ENCODE measurements at places on chromosomes 11 and 22. TPM values are rescaled to one million over a fixed set of nuclear protein-coding genes. Genes with fewer than 3 reads are reported as not detected.

The EHF gene
- total RNA-seq, result 94.3 TPM

DNA sequence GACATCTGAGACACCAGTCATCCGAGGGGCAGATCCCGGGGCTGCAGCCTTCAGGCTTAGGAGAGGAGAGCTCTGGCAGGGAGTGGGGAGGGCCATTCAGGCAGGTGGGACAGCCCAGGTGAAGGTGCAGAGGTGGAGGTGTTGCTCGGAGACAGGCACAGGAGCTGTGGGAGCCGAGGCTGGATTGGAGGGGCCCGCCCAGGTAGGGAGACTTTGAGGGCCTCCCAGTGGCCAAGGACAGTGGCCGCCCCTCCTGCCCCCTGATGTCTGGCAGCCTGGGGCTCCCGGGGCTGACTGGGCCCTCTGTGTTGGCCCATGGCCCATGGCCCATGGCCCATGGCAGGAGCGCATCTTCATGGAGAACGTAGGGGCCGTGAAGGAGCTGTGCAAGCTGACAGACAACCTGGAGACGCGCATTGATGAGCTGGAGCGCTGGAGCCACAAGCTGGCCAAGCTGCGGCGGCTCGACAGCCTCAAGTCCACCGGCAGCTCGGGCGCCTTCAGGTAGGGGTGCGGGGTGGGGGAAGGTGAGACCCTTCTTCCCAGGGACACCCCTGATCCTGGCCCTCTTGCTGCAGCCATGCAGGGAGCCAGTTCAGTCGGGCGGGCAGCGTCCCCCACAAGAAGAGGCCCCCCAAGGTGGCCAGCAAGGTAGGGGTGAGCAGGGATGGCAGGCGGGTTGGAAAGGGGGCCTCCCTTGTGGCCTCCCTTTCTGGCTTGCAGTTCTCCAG, 13.3 kb downstream of the TMEM258 start:
- ATAC-seq, result no peak

DNA sequence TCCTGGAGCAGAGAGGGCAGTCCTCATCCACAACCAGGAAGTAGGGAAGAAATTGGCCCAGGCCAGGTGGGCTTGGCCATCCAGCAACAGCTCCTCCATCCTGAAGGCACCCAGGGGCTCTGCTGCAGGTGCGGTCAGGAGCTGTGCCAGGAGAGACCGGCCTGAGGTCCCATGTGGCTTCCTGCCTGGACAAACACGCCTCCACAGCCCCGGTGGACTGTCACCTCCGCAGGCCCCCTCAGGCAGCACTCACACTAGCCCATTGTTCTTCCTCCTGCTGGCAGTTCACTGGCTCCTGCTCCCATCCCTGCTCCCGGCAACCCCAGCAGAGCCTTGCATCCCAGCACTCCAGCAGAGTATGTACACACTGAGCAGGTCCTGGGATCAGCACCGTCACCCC, 16.0 kb upstream of the POU2AF1 start:
- ATAC-seq, result no peak

GRCh38 chr11:70220920-70221319, 17.8 kb downstream of the FADD start:
- ATAC-seq, result no peak

- ATAC-seq, result no peak
These were observed 121.5 kb upstream of the LUZP2 start for GRCh38 chr11:24375351-24375750.

The LDHAL6A gene
- 0.29 TPM for total RNA-seq

GRCh38 chr22:48173061-48173772, 1410.8 kb downstream of the TBC1D22A start:
- ATAC-seq, result no peak

The PNPLA5 gene
- 0.22 TPM for total RNA-seq

- ATAC-seq, result no peak
These were observed 73.1 kb downstream of the ELP4 start for GRCh38 chr11:31582697-31583096.

- no peak for ATAC-seq
These were observed 9.5 kb downstream of the ELFN2 start for GRCh38 chr22:37417677-37418348.

The RIMBP3B gene
- total RNA-seq, result 0.23 TPM

GRCh38 chr22:19730655-19731360, 7.5 kb downstream of the GP1BB start:
- peak; percentile 88 for ATAC-seq

- peak; percentile 81 for ATAC-seq
These were observed 46.2 kb downstream of the BRSK2 start for GRCh38 chr11:1435820-1436467.

DNA sequence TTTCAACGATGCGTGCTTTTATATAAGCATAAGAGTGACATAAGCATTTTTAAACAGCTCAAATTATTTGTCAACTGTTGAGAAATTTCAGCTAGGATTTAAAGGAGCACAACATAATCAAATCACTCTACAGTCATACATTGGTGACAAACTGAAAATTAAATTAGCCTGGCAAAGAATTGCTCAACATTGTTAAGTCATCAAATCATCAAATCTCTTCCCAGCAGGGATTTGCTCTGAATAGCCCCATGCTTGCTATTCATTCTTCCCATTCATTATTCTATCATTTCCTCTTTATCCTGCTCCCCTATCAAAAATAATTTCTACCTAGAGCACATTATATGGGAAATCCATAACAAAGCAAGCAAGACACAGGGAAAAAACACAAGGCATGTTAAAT, 198.7 kb upstream of the LUZP2 start:
- no peak for ATAC-seq

DNA sequence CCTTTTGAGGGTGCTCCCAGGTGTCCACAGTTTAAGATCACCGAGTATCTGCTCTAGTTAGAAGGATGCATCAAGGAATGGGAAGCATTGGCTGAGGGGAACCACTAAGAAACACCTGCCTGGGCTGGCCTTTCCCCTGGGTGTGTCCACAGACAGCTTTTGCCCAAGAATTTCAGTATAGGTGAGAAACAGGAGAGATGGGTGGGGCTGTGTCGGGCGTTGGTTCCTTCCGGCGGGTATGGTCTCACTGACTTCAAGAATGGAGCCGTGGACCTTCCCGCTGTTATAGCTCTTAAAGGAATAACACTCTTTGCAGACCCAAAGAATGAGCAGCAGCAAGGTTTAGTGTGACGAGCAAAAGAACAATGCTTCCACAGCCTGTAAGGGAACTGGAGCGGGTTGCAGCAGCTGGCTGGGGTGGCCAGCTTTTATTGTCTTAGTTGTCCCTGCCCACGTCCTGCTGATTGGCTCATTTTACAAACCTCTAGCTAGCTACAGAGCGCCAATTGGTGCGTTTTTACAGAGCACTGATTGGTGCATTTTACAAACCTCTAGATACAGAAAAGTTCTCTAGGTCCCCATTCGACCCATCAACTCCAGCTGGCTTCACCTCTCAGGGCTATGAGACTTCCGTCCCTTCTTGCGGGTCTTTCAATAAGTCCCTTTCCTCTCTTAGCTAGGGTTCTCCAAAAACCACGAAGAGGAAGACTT, 2.4 kb downstream of the FADS1 start:
- peak; percentile 34 for ATAC-seq

DNA sequence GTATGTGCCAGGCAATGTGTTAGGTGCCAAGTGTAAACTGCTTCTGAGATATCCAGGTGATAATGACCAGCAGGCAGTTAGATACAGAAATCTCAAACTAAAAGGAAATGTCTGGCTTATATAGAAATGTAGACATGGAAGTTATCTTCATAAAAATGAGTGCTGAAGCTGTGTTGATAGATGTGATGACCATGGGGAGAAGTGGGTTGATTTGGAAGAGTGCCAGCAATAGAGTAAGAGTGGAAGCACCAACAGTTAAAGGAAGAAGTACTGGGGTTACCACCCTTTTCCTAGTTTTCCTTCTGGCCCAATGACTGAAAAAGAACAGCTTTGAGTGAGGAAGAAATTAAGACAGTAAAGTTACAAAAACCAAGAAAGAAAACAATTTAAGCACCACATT, 68.5 kb downstream of the C2CD3 start:
- no peak for ATAC-seq

The TTC36 gene
- total RNA-seq, result 1.2 TPM

DNA sequence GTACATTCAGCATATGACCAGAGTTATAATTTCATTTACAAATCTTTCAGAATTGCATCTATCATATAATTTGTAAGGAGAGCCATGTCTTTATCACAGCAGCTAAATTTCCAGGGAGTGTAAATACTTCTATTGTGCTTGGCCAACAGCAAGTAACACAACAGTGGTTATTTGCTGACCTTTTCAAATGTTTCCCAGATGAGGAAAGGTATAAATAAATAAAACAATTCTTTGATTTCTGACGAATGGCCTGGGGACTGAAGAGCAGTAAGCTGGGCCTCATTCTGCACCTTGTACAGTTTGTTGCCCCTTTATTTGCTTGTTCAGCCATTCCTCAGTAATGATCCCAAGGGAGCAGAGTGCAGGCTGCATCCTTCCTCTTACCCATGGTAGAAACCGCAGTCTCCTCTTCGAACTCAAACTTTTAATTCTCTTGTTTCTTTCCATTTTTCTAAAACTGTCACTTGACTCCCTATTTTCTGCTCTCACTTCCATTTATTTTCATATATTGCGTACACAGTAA, 132.8 kb downstream of the DDX10 start:
- no peak for ATAC-seq

DNA sequence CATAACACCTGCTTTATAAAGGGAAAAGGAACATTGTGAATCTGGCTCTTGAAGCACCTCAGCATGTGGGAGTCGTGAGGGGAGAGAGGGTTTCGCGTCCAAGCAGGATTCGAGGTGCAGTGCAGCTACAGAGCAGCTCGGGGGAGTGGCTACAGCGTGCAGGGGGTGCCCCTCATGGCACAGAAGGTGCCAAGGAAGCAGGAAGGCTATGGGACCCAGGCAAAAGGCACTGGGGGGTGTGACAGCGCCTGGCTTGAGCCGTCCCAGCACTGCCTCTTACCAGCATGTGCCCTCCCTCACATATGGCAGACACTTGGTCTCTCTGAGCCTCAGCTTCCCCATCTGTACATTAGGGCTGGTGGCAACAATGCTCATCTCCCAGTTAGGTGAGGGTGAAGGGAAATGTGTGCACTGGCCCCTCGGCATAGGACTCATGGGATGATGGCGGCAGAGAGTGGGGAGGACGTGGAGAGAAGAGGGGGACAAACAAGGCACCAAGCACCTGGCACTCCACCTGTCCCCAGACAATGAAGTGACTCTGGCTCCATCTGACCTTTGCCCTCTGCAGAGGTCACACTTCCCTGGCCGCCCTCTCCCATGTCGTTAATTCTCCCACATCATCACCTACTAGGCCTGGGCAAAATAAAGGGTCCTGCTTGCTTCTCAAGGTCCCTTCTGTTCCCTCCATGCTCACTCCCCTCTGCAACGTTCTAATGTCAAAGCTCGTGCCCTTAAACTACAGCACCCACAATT, 10.4 kb downstream of the TNKS1BP1 start:
- no peak for ATAC-seq

GRCh38 chr11:100731471-100731870, 44.4 kb downstream of the ARHGAP42 start:
- ATAC-seq, result no peak

The ALG8 gene
- total RNA-seq, result 25.7 TPM

DNA sequence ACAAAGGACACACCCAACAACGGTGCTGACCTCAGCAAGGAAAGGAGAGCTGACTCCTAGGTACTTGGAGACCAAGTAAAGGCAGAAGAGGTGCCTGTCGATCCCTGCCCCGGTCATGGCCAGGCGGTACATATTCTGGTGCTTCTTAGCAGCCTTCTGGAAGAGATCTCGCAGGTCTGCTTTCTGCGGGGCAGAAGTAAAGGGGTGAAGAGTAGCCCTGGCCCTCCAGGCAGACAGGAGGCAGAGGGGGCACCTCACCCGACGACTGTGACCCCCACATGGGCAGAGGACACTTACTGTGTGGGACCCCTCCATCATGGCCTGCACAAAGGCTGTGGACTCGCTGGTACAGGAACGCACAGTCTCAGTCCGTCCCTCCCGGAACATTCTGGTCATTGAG, 7.4 kb downstream of the CPT1B start:
- no peak for ATAC-seq

DNA sequence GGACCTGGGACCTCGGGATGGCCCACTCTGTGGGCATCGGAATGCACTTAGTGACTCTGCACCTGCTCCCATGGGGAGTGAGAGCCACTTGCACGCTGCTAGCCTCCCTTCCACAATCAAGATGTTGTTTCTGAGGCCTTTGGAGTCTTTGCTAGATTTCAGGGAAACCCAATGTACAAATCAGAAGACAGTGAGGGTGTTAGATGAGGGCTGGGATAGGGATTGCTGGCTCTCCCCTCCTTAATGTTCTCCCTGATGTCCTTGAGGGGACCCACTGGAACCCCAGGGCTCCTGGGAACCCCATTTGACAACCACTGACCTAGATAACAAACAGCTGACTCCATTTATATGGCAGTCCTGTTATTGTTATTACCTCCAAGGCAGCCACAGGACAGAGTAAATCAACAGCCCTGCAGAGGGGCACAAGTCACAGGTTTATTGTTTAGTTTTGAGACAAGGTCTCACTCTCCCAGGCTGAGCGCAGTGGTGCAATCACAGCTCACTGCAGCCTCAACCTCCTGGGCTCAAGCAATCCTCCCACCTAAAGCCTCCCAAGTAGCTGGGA, 31.3 kb upstream of the COMT start:
- no peak for ATAC-seq

DNA sequence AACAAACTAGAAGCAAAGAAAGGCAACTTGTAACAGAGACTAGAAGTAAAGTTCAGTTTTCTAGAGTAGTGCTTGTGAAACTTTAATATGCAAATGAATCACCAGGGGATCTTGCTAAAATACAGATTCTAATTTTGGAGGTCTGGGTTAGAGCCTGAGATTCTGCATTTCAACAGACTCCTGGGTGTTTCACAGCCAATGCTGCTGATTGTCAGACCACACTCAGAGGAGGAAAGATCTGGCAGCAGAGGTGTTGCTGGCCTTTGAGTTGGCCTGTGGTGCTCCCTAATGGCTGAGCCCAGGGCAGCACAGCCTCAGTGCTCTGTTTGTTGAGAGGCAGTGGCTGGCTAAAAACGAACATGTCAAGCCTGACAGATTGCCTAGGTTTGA, 5.4 kb downstream of the CRY2 start:
- ATAC-seq, result no peak

DNA sequence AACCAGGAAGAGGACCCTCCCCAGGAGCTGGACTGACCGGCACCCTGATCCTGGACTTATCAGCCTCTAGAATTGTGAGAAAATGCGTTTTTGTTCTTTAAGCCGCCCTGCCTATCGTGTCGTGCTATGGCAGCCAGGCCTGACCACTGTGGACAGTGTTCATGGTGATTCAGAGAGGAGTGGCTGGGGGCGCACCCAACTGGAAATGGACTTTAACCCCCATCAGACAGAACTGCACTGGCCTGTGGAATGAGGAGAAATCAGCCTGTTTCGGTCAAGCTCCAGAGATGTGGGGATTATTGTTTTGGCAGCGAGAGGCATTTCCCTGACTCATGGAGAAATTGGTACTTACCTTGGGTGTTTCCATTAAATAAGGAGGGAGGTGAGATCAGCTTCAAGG, 1437.8 kb downstream of the BRD1 start:
- ATAC-seq, result no peak

- ATAC-seq, result no peak
These were observed 4.1 kb upstream of the ASCC2 start for GRCh38 chr22:29842172-29842571.
